ENCODE measurements at places on chromosomes 2 and 18.

DNA sequence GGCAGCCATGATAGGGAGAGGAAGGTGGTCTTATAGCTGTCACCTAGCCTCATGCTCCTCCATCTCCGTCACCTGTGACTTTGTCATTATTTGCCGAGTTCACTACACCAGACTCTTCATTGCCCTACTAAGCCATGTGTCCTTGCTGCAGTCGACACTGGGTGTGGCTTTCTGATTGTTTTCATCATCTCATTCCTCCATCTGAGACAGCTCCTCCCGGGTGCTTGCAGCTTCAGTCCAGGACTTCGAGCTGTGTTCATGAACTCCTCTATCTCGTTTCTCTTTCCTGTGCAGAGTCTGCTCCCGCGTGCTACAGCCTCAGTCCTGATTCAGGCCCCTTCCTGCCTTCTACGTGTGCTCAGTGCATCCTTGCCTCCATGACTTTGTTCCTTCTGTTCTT lies 295.1 kb upstream of the TNP1 start:
- DNase-seq = no peak

- DNase-seq = no peak
These were observed 134.6 kb downstream of the MBD2 start for GRCh38 chr18:54089749-54090459.

DNA sequence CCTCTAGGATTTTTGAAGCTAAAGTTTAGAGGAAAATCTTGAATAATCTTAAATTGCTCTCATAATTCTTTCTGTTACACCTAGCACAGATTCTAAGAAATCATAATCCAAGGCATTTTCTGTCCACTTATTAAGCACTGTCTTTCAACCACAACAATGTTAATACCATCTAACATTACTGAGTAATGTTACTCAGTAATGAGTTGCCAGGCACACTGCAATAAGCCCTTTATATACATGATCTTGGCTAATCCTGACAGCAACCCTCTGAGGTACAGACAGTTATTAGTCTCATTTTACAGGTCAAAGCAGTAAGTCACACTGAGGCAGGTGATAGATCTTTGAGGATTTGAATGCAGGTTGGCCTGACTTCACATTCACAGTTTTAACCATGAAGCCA lies 291.9 kb downstream of the ALK start:
- no peak for DNase-seq

DNA sequence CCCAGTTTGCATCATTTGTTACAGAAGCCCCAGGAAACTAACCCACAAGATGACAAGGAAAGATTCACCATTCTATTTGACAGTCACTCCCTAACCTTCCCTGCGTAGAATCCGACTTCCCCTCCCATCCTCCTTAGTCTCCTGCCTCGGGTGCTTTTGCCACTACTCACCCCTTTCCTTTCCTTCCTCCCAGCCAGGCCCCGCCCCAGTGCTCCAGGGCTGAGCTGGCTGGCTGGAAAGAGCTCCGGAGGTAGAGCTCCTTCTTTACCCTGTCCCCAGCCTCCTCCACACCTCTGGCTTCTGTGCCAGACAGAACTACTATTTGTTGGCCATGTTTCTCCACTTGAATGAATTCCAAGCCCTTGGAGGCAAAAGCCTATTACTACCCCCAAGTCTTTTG lies 317.6 kb upstream of the NCKAP5 start:
- DNase-seq = no peak

DNA sequence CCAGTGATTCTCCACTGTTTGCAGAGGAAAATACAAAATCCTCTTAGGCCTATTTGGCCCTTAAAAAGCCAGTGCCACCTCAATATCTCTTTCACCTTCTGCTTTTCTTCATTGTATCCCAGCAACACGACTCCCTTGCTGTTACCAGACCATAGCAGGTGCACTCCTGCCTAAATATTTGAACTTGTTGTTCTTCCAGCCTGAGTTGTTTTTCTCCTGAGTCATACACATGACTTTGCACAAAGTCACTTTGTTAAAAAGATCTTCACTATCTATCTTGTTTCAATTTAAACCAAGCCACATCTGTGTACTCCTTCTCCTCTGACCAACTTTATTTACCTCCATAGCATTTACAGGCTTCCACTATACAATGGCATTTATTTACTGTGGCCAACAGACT lies 103.6 kb downstream of the LRRTM4 start:
- no peak for DNase-seq
